ENCODE measurements at places on chromosomes 2 and 18.

DNA sequence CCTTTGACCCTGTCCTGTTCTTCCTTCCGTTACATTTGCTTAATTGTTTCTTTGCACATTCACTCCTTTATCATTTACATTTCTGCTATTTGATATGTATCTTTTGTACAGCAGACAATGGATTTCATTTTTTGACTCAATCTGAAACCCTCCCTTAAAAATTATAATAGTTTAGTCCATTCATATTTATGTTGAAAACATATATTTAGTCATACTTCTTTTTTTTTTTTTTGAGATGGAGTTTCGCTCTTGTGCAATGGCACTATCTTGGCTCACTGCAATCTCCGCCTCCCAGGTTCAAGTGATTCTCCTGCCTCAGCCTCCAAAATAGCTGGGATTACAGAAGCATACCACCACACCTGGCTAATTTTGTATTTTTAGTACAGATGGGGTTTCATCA, 95.3 kb upstream of the TGFA start:
- DNase-seq: no peak

- no peak for DNase-seq
These were observed 149.8 kb upstream of the DCC start for GRCh38 chr18:52190195-52190594.

GRCh38 chr2:23545811-23546210, 160.8 kb downstream of the KLHL29 start:
- DNase-seq: no peak

GRCh38 chr2:134393075-134393461, 139.2 kb downstream of the MGAT5 start:
- no peak for DNase-seq

- DNase-seq: no peak
These were observed 17.5 kb downstream of the MYO5B start for GRCh38 chr18:50177294-50177992.

DNA sequence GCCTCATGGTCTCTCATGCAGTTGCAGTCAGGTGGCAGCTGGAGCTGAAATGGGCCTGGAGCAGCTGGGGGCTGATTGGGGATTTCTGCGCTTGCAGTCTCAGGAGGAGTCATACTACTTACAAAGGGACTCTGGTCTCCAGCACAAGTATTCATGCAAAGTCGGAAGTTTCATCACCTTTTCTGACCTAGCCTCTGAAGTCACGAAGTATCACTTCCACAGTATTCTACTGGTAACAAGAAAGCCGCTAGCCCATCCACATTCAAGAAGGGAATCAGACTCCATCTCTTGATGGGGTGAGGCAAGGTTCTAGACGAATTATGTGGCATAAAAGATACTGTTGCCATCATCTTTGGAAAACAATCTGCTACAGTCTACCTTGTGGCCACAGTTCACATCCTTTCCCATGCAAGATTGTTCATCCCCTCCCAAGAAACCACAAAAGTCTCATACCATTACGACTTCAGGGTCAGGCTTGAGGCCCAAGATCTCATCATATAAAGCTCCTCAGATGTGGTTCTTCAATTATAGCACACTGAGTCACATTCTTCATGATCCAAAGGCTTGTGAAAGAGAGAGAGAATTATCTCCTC, 95.3 kb downstream of the SMC6 start:
- no peak for DNase-seq

GRCh38 chr2:181446985-181447384, 10.2 kb upstream of the ITGA4 start:
- DNase-seq: no peak

DNA sequence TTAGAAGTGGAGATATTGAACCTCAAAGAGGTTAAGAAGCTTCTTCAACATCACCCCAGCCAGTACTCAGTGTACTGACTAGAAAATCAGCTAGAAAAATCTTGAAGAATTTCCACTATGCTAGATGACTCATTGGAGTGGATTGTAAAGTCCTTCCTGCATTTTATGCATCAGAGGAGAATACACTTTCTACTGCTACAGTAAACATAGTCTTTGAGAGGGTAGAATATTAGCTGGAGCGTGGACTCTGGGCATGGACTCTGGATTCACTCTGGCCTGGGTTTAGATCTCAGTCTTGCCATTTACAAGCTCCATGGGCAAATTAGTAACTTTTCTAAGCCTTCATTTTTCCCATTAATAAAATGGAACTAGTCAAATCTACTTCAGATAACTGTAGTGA, 215.9 kb downstream of the IRS1 start:
- DNase-seq: no peak

GRCh38 chr18:28109781-28110560, 67.0 kb downstream of the CDH2 start:
- DNase-seq: no peak

DNA sequence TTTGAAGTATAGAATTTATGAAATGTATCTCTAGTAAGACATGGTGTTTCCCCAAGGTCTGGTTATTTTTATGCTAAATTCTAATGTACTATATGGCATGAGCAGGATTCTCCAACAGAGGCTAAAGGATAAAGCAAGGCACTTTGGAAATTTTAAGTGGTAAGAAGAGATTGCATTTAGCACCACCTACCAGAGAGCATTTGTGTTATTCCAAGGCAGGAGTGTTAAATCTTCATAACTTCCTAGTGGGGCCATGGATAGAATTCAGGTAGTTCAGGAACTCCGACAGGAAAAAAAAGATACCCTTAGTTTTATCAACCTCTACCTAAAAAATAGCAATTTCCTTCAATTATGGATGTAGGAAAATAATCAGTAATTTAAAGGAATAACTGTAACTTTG, 497.4 kb upstream of the CRIM1 start:
- DNase-seq: no peak

GRCh38 chr2:191597186-191597751, 80.7 kb upstream of the NABP1 start:
- no peak for DNase-seq

Data from neural crest cell (in vitro differentiated cells).